ENCODE measurements at places on chromosomes 12 and 14. TPM values are rescaled to one million over a fixed set of nuclear protein-coding genes. Genes with fewer than 3 reads are reported as not detected.

GRCh38 chr12:119036878-119037825 lies 55.8 kb downstream of the SRRM4 start:
- no peak for DNase-seq

DNA sequence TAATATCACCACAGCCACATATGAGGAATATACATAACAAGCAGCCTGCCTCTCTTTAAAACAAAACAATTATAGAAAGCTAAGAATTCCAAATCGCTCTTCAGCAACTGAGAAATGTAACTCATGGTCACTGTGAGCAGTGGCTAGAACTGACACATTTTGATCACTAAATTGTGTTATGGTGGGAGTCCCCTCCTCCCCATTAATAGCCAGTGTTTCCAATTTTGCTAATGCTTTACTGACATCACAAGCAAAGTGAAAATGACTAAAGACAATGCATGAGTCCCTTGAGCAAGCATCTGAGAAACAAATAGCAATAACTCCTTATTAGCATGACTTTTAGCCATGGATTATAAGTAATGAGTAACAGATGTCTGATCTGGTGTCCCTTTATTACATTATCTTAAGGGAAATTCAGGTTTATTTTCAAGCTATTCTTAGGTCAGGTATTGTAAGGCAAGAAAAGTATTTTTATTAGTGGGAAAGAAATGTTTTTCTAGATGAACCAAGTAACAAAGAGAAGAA lies 148.3 kb downstream of the KCNH5 start:
- no peak for DNase-seq

The ANKS1B gene
- 6.2 TPM for total RNA-seq

GRCh38 chr12:67609226-67609870 lies 39.2 kb upstream of the DYRK2 start:
- DNase-seq, result no peak

- DNase-seq, result no peak
These were observed 20.8 kb downstream of the ESRRB start for GRCh38 chr14:76396714-76397187.

GRCh38 chr14:95523815-95524448 lies 7.5 kb upstream of the SYNE3 start:
- DNase-seq, result peak; percentile 74

DNA sequence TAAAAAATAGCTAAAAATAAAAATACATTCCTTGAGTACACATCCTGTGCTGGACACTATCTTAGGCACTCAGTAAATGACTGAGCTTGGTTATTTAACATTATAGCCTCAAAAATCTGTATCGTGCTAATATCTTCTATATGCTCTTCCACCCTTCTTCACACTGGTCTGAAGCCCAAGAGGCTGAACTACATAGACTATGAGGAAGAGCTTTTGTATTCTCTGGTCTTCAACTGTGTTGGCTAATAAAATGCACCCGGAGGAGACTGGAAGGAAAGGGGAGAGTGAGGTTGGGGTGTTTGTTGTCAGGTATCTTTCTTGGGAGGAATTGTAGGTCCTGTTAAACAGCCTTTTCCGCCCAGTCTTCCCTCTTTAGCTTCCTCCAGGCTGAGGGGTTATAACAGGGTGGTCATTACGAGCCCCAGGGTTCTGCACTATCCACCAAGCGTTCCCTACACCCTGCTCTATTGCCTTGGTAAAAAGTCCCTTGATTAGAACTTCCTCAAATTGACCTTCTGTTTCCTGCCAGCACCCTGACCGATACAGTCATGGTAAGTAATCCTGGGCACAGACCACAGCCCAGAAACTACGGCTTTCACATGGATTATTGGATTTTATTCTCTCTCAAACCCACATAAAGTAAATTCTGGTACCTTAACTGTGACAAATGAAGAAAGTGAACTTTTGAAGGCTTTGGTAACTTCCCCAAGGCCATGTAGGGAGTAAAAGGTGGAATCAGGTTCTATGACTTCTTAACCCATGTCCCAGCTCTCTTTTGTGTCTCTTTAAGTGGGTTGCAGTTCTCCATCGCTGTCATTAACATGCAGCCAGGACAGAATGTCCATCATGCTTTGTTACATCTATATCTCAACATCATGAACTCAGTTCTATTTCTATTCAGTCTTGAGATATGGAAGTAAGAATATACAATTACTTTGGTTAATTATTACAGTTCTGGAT lies 71.3 kb downstream of the PTHLH start:
- DNase-seq, result no peak

DNA sequence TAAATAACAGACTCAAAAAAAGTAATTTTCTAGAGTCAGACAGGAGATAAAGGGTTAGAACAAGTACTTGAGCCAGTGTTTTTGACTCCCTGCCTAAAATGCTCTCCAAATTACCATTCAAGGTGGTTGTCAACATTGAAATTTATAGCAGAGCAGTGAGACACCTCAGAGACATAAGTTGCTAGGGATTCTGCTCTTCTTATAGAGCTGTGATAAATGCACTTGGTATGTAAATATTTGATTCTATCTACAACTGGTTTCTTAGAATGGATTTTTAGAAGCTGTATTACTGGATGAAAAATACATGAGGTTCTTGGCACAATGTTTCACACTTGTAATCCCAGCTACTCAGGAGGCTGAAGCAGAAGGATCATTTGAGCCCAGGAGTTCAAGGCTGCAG lies 83.9 kb upstream of the OSBPL8 start:
- DNase-seq, result no peak

DNA sequence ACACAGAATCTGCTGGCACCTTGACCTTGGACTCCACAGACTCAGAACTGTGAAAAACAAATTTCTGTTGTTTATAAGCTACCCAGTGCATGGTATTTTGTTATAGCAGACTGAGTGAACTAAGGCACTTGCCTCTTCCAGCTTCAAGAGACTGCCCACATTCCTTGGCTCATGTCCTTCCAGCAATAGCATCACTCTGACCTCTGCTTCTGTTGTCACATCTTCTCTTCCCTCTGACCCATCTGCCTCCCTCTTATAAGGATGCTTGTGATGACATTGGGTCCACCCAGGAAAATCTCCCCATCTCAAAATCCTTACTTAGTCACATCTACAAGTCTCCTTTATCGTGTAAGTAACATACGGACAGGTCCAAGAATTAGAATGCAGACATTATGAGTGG lies 200.4 kb downstream of the PIK3C2G start:
- no peak for DNase-seq

GRCh38 chr12:77578466-77579220 lies 252.1 kb upstream of the NAV3 start:
- DNase-seq, result no peak

DNA sequence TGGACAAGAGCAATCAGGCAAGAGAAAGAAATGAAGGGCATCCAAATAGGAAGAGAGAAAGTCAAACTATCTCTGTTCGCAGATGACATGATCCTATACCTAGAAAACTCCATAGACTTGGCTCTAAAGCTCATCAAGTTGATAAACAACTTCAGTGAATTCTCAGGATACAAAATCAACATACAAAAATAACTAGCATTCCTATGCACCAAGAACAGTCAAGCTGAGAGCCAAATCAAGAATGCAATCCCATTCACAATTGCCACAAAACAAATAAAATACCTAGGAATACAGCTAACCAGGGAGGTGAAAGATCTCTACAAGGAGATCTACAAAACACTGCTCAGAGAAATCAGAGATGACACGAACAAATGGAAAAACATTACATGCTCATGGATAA lies 417.5 kb upstream of the ATP2B1 start:
- no peak for DNase-seq

DNA sequence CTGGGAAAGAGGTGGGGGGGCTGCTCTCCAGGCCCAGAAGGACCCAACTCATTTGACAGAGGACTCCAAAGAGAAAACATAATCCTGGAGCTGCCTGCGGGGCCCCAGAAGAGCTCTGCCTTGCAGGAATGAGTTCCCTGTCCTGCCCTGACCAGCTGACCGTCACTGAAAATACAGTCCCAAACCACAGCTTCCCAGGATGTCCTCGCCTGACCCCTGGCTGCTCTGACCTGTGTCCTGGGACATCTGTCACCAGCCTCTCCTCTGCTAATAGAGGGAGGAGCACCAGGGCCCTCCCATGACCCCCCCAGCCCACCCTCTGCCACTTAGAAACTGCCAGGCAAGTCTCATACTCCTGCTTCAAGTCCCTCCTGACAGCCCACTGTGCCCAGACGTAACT lies 9.8 kb downstream of the FIGNL2 start:
- DNase-seq, result no peak

DNA sequence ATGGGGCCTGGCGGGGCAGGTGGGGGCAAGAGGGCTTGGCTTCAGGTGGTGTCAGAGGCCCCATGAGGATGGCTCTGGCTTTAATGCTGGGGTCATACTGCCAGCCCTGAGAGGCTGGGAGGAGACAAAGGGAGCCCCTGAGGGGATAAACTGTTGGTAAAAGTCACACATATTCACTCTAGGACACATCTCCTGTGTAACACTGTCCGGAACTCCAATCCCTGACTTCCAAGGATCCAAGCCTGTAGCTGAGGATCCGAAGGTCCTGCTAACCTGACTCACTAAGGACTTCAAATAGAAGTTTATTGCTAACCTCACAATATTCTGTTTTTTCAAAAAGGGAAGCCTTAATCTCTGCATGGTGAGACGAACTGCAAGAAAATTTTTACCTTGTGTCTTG lies 39.2 kb upstream of the GPR68 start:
- DNase-seq, result no peak

DNA sequence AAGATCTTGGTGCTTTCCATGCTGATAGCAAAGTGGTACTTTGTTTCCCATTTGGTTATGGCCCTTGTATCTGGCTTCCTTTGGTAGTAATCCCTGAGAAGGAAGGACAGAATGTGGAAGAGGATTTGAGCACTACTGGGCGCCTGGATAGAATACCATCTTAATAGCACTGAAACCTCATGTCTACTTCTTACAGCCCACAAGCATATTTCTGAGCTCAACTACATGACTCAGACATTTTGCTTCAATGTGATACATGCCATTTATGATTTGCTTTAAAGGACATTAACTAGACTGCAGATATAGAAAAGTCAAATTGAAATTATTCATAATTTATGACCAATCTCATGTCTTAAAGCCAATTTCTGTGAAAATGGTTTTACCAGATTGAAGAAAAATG lies 80.4 kb downstream of the LIN7A start:
- DNase-seq, result no peak

The TCL1A gene
- 14.9 TPM for total RNA-seq

The SAMD15 gene
- 0.35 TPM for total RNA-seq

The SLC5A8 gene
- 0.54 TPM for total RNA-seq

- no peak for DNase-seq
These were observed 46.8 kb upstream of the CISTR start for GRCh38 chr12:53798575-53798974.

GRCh38 chr14:89386212-89386886 lies 30.7 kb downstream of the FOXN3 start:
- no peak for DNase-seq

- DNase-seq, result peak; percentile 43
These were observed 3.7 kb downstream of the KERA start for GRCh38 chr12:91053951-91054715.

The LRP1-AS gene
- not detected for total RNA-seq

The PIANP gene
- total RNA-seq, result not detected

The NOXRED1 gene
- total RNA-seq, result 2.8 TPM

- no peak for DNase-seq
These were observed 103.2 kb upstream of the PARP11 start for GRCh38 chr12:3976351-3976938.

The GAS2L3 gene
- total RNA-seq, result 6.6 TPM

DNA sequence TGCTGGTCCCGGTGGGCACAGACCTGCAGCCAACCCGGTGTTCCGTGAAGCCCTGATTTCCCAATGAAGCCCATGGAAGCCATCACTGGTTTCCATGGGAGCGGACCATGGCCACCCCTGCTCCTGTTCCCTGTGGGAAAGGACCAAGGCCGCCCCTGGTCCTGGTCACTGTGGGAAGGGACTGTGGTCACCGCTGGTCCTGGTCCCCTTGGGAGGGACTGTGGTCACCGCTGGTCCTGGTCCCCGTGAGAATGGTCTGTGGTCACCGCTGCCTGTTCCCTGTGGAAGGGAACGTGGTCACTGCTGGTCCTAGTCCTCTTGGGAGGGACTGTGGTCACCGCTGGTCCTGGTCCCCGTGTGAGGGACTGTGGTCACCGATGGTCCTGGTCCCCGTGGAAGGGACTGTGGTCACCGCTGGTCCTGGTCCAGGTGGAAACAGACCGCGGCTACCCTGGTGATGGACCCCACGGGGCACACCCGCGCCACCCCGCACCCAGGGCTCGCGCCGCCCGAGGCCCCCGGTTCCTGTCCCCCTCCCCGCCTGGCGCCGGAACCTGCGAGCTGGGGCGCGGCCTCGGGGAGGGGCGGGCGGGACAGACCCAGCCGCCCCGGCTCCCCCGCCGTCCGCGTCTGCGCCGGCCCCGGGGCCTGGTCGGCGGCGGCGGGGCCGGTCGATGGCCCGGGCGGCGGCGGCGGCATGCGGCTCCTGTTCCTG lies at the start of gene GLT1D1:
Gene GLT1D1 (plus strand): TSS at position 594 of the 715 bp plus-strand sequence. CDS start 104 bp downstream, at position 698.
- DNase-seq, result no peak

DNA sequence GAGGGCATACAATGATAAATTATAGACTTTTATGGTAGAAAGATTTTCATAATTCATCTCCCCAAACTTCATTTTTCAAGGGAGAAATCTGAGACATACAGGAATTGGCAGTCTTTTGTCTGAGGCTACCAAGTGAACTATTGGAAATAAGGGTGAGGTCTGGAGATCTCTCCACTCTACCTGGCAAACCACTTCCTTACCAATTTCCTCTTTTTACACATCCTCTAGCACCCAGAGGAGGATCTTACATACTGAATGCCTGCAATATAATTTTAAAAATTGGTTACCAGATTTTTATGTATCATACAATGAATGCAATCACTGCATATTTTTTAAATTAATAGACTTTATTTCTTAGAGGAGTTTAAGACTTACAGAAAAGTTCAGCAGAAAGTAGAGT lies 6.6 kb downstream of the PDE6H start:
- DNase-seq, result no peak

- no peak for DNase-seq
These were observed 62.6 kb upstream of the IGF1 start for GRCh38 chr12:102542816-102543440.

The ESPL1 gene
- total RNA-seq, result 47.0 TPM

- no peak for DNase-seq
These were observed 45.9 kb downstream of the PTPN11 start for GRCh38 chr12:112464605-112465004.

GRCh38 chr14:97943619-97944018 lies 1146.4 kb downstream of the VRK1 start:
- no peak for DNase-seq

DNA sequence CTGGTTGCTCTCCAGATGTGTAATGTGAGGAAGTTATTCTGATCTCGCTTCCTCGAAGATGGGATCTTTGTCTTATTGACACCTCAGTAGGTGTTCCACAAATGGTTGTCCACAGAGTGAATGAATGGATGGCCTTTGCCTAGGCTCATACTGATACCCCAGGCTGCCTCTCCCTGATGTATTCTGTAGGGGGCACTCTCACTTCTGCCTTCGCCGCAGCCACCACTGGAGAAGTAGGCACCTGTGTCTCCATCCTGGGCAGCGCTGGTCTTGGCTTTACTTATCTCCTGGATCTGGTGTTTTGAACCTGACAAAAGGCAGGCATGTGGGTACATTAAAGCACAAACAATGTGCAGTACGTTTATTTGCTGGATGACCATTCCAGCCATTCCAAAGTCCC lies 82.1 kb downstream of the ZFP36L1 start:
- no peak for DNase-seq

All from Peyer's patch (tissue), 4 donors.